Stimulated activated CD8-positive, alpha-beta memory T cell treated with anti-CD3 and anti-CD28 coated beads, Interleukin-15, amount 100 ng/mL, for 48 hours (primary cell): ENCODE measurements at places on chromosomes 3 and 15.

GRCh38 chr15:70503073-70503745, 260.1 kb downstream of the UACA start:
- DNase-seq = no peak

DNA sequence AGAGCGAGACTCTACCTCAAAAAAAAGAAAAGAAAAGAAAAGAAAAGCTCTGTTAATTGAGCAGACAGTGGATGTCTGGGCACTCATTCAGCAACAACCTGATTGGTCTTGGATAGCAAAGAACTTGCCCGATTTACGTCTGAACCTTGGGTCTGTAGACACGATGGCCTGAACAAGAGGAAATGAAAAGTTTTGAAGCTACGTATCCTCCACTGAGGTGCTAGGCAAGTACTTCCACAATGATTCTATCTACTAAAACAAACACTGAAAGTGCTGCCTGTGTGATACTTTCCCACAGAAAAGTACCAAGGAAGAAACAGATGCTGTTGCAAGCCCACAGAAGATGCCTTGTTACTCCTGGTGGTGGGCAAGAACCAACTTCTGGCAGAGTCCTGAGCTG, 21.8 kb upstream of the MUSTN1 start:
- DNase-seq = no peak

DNA sequence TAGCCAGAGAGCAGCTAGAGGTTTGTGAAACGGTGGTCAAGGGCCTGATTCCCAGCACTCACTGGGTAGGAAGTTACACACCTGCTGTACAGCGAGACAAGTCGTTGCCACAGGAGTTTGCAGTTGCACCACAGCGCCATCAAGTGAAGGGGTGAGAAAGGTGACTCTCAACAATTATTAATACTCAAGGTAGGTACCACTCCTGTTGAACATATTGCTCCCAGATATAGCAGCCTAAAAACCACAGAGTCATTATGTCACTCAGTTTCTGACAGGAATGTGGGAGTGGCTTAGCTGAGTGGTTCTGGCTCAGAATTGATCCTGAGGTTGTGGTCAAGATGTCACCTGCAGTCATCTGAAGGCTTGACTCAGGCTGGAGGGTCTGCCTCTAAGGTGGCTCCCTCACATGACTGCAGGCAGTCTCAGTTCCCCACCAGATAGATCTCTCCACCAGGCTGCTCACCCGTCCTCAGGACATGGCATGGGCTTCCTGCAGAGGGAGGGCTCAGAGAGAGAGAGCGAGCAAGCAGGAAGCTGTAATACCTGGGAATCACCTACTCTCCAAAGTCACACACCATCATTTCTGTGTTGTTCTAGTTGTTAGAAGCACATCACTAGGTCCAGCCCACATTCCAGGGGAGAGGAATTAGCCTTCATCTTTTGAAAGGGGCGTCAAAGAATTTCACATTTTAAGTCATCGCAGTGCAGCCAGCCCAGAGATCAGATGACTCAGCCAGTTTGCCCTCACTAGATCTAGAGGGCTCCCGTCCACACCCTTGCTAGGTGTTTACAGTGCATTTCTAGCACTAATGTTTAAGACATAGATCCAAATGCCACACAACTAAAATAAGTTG, 17.0 kb upstream of the ANO10 start:
- DNase-seq = no peak

- no peak for DNase-seq
These were observed 22.6 kb downstream of the SRP14 start for GRCh38 chr15:40016224-40016865.

DNA sequence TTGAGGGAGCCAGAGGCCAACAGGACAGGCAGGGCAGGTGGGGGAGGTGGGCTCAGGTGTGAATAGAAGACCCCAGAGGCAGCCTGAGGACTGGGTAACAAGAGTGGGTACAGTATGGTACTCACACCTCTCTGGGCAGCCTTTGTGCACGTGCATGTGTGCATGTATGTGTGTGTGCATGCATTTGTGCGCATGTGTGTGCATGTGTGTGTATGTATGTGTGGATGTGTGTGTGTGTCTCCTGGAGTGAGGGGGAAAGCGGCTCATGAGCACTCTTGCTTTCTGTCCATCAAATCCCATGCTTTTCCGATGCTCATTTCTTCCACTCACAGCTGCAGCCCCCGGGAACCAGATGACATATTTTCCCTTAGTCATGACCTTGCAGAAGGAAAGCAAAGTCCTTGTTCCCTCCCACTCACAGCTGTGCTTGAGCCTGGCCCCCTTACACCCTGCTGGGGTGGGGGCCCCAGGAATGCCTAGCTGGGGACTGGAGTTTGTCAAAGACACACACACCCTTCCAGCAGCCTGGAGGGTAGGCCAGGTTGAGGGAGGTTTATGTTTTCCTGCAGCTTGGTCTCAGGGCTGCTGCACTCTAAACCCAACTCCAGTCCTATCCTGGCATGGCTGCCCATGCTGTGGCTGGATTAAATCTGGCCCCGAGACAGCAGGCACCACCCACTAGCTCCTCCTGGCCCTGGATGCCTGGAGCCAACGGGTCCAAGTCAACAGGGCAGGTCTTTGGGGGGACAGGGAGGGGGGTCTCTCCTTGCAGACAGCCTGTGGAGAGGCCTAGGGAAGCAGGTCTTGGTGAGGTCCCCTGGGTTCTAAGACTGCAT, 22.5 kb downstream of the CCDC33 start:
- no peak for DNase-seq
